ENCODE measurements at places on chromosomes 5 and 9.
A peak's percentile ranks its signal among the peaks of the same experiment; 100 is the strongest.

DNA sequence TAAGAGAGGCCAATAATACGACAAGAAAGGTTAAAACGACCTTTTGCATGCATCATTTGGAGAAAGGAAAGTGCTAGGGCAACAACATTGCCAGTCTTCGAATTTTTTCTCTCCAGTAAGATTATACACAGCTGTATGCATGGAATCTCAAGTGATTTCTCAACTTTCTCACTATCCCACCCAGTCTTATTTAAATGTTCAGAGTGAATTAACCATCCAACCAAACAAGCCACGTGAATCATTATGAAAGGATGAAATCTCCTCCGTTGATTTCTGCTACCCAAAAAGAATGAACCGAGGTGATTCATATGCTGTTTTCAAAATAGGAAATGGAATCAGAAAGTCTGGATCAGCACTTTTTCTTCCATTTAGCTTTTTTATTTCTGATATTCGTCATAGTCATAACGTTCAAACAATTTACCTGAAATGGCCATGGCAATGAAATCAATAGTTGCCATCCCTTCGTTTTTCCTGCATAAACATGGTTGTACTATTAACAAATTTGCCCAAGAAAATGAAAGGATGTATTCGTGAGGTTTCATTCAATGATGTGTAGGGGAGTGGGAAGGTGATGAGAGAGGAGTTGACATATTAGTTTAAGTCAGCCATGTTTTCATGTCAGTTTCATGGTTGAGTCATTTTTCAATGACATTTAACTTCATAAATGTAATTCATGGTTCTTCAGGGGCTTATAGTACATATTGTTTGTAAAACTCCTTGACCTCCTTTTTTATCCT is 170.9 kb upstream of the WWC1 start:
- no peak for DNase-seq

- no peak for DNase-seq
Observed at GRCh38 chr5:171736976-171737891, 48.4 kb upstream of the SMIM23 start.

- no peak for DNase-seq
Observed at GRCh38 chr9:87201351-87201751, 254.0 kb upstream of the GAS1 start.

- no peak for DNase-seq
Observed at GRCh38 chr9:118000581-118000980, 296.4 kb downstream of the TLR4 start.

DNA sequence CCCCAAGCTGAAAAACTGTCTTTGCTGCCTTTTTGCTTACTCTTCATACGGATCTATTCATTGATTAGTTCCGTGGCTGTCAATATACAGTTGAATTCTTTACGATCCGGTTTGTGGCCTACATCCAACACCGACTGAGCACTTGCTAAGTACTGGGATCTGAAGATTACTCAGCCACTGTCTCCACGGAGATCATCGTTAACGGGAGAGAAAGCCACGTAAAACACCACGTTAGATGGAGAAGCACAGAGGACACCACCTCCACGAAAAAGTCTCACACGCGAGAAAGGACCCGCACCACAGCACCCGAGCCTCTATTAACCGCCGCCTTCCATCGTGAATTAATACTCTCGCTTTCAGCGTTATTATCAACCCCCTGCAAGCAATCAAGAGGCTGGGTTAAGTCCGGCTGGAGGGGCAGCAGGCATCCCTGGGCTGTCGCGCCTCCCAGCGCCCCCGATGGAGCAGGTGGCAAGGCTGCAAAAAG is 650 bp downstream of the ELP1 start:
- DNase-seq, result no peak

DNA sequence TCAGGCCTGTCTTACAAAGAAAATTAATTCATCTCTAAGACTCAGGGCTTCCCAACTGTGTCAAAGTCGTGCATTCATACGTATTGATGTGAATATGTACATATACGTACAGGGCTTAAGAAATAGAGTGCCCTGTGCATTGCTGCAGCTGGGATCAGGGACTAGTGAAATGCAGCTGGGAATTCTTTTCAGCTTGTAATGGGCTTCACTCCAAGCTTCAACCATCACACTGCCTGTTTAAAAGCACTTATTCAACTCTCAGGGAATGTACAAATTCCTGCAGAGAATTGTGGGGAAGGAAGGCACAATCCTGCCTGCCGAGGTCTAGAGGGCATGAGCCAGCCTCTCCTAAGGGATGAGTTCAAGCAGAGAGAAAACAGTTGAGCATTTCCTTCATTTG is 59.6 kb upstream of the MAN2A1 start:
- no peak for DNase-seq

GRCh38 chr5:77167695-77168121 is 42.8 kb upstream of the PDE8B start:
- DNase-seq, result no peak

GRCh38 chr9:127979333-127980059 is 1.3 kb downstream of the EEIG1 start:
- DNase-seq, result peak; percentile 41

DNA sequence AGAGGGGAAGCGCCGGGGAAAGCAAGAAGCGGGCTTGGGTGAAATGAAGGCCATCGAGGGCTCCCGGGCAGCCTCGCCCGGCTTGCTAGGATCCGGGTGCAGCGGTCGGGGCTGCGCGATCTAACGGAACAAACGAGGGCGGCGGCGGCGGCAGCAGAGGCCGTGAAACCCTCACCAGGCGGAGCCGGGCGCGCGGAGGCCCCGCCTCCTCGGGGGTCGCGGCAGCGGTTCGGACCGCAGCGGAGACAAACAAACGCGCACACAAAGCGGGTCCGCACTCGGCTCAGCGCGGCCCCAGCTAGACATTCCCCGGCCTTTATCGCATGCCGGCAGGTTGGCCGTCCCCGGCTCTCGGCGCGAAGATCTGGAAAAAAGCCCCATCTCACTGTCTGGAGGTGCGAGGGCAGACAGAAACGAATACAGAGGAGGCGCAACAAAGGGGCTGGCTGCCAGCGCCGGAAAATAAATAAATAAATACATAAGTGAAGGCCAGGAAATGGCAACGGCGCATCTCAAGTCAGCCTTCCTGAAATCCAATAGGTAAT is 10.5 kb upstream of the TRIM36 start:
- no peak for DNase-seq

GRCh38 chr9:96130970-96131369 is 171.0 kb downstream of the HSD17B3 start:
- no peak for DNase-seq

- DNase-seq, result no peak
Observed at GRCh38 chr5:151870820-151871219, 53.8 kb downstream of the GLRA1 start.

GRCh38 chr9:116073826-116074225 is 79.8 kb upstream of the PAPPA start:
- DNase-seq, result no peak
